ENCODE measurements at places on chromosomes 13 and 19.

- no peak for DNase-seq
These were observed 16.6 kb downstream of the CHST8 start for GRCh38 chr19:33638167-33639034.

DNA sequence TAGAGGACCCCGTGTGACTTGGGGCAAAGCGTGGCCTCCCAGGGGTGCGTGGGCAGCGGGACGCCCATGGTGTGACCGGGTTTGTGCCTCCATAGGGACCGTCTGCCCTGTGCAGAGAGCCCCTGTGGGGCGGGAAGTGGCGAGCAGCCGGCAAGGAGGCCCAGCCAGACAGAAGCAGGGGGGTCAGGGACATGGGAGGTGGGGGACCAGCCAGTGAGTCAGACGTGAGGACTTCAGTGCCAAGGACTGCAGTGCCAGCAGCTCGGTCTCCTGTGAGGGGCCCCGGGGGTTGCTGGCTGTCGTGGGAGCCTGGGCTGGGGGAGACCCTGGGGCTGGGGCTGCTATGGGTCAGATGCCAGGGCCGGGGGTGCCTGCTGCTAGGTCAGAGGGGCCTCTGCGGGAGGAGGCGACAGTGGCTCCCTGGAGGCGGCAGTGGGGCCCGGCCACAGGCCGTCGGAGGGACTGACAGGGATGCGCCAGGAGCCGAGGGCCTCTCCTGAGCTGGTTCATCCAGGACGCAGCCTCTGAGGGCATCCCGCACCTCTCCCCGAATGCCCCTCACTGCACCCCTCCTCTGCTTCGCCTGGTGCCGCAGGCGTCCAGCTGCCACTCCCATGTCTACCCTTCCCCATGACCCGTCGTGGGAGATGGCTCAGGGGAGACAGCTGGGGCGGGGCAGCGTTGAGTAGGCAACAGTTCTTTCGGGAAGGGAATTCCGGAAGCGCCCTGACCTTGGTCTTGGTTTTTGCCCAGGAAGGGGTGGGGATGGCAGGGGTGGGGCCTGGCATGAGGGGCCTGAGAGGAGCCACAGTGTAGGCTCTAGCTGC lies 80.0 kb downstream of the KDM4B start:
- DNase-seq, result peak; percentile 57

GRCh38 chr19:50489461-50490011 lies 12.9 kb upstream of the GARIN5A start:
- DNase-seq, result no peak

GRCh38 chr13:61410669-61411297 lies 4.9 kb downstream of the PCDH20 start:
- peak; percentile 34 for DNase-seq

DNA sequence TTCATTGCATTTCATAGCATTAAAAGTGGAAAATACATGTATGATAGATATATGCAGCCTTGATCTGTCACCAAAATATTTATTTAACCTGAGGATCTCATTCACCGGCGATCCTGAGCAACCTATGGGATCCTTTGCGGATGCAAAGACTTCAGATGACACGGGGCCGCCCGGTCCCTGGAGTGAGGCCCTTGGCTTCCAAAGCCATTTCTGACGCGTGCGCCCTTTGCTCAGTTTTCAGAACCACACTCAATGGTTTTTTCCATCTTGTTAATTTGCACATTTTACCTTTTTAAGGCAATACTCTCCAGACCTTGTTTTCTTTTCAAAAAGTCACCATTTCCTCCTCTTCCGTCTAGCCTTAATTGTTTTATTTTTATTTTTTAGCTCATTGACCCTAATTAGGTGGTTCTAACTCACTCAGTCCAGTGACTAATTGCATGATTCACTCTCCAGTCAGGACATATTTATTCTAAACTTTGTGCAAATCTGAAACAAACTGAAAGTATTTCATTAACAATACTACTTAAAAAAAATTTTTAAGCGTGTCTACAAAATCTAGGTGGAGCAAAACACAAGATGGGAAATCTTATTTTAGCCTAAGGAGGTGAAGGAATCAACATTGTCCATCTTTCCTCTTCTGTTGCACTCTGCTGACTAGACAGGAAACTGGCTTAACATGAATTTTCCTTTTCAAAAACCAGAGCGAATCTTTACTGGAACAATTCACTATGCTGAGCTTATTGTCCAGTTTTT lies 47.9 kb downstream of the COL4A1 start:
- no peak for DNase-seq

DNA sequence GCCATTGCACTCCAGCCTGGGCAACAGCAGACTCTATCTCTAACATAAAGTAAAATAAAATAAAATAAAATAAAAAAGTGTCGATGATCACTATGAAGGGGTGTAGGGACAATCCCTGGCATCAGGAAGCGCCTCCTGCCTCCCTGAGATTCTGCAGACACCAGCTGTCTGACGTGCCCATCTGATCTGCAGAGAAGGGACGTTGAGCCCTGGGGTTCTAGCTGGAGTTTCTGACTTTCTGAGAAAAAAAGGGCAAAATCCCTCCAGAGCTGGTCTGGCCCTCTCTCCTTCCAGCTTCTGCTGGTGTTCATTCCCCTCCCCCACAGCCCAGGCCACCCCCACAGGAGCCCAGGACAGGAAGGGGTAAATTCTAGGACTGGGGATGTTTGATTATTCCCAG lies 2.4 kb upstream of the ADGRE5 start:
- no peak for DNase-seq

GRCh38 chr19:821231-821824 lies 427 bp downstream of the PLPPR3 start:
- no peak for DNase-seq

GRCh38 chr13:92873029-92873428 lies 353.6 kb upstream of the GPC6 start:
- DNase-seq, result no peak

DNA sequence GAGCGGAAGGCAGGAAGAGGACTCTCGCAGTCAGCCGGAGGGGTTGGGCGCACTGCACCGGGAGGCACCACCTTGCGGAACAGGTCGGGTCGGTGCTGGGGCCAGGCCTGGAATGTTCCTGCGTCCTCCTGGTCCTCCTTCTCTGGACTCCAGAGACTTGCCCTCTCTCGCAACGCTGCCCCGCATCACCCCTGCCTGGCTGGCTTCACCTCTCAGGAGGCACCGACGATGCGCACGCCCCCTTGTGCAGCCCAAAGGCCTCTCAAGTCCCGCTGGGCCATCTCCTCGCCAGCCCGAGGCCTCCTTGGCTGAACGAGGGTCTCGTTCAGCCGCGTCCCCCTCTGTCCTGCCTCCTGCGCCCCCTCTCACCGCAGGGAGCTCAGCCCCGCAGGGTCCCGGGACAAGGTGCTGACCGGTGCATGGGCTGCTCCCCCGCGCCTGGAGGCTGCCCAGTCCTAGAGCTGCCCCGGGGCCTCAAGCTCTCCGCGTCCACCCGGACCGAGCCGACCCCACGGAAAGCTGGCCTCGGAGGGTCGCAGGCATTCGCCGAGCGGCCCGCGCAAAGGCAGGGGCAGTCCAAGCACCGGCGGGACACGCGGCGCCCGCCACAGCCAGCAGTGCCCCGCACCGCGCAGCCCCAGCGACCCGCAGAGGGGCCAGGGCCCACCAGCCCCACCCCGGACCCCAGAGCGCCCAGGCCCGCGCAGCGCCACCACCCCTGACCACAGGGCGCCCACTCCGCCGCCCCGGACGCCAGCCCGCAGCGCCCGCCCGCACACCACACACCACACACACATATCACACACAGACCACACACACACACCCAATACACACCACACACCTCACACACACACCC lies 133.8 kb downstream of the CRYL1 start:
- no peak for DNase-seq

DNA sequence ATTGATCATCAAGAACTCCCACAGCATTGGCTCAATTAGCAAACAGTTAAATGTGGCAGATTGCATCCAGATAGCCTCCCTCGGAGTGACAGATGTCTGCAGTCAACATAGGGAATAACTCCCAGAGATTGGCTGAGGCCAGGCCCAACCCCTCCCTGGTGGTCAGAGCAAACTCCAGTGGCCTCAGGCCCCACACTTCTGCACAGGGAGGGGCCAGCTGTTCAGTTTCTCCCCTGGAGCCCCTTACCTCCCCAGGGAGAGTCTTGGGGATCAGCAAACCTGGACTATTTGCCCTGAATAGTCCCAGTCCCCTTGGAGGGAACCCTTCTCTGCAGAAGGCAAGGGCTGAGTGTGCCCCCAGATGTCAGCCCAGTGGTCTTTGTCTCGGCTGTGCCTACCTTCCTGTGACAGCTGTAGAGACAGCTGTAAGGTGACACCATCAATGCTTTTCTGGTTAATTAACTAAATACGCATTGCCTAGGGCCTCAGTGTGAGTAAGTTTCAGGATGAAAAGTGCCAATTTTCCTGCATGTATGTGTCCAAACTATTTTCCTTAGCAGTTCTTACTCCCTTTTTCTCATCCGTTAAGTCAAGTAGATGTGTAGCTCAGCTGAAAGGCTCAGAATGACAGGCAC lies 102.7 kb upstream of the UQCRFS1 start:
- no peak for DNase-seq

- no peak for DNase-seq
These were observed 192.4 kb downstream of the ZNF536 start for GRCh38 chr19:30564551-30565011.

- peak; percentile 22 for DNase-seq
These were observed 57.3 kb downstream of the CEBPG start for GRCh38 chr19:33430674-33431277.

Measured in dermis microvascular lymphatic vessel endothelial cell (primary cell).